Epithelial cell of proximal tubule (primary cell): ENCODE measurements at places on chromosomes 12 and 14. TPM values are rescaled to one million over a fixed set of nuclear protein-coding genes. Genes with fewer than 3 reads are reported as not detected.

DNA sequence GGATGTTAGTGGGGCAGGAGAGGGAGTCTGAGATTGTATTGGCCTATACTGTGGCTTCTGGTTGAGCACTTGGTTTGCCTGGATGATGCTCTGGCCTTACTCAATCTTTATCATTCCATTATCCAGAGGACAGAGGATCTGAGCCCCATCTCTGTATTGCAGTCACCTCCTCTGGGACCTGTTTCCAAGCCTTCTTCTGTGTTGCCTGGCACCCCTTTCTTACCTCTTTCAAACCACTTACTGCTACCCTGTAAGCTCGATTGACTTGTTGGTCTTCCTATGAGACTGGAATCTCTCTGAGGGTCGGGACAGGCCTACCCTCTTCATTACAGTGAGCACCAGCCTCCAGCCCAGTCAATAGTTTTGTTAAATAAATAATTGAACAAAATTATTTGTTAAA, 3.0 kb upstream of the FOS start:
- DNase-seq = no peak

DNA sequence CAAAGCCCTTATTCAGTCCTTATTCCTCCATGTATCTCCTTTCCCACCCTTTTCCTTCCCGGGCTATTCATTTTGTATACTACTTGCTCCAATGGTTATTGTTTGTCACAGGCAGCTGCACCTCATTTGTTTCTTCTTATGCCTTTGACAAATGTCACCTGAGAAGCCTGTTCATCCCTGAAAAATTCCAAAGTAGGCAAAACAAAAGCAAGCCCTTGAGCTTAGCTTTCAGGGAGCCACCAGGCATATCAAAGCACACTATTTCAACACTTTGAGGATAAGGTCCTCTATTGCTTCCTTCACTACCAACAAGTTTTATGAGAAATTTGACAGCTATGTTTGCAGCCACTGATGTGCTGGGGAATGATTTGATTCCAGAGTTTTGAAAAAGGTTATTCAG, 738.7 kb upstream of the LMO3 start:
- no peak for DNase-seq

GRCh38 chr12:54002278-54002914, 2.4 kb downstream of the HOXC9 start:
- DNase-seq = no peak

Gene STON2
- total RNA-seq = 3.2 and 6.8 TPM in 2 replicates

Gene MIP
- total RNA-seq = not detected in 2 replicates
